ENCODE measurements at places on chromosomes 7 and 10.
A peak's percentile ranks its signal among the peaks of the same experiment; 100 is the strongest.

GRCh38 chr10:87750001-87750671 lies 67.9 kb downstream of the ATAD1 start:
- peak; percentile 76 for DNase-seq

GRCh38 chr7:157814931-157815705 lies 478.3 kb downstream of the DNAJB6 start:
- no peak for DNase-seq

GRCh38 chr10:69642747-69643146 lies 12.7 kb downstream of the FAM241B start:
- DNase-seq, result no peak

DNA sequence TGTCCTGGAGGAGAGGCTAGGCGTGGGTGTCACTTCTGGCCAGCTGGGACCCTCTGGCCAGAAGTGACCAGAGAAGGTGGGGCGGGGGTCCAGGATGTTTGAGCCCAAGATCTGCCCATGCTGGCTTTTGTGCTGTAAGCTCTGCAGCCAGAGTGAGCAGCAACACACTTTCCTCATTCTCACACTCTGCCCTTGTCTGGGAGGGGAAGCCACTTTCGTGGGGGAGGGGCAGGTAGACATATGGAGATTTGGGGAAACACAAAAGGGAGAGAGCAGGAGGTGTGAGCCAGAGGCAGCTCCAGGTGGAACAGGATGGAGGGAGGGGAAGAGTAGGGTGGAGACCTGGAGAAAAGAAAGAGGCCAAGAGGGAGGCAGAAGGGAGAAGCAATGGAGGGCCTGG lies 31.5 kb upstream of the ADCYAP1R1 start:
- DNase-seq, result no peak

DNA sequence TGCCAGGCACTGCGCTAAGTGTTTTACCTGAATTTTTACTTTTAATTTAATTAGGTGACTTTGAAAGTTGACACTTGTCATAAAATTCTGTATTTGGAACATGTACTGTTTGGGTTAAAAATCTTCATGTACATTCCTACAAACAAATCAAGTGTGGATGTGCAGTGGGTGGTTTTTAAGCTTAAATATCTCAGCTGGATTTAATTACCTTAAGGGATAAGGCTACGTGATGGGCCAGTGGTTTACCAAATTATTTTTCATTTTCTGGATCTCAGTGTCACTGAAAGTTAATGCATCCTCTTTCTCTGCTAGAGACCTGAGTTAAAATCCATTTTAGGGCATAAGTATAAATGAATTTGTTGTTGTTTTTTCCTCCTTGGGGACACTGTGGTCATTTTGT lies 51.1 kb downstream of the EXOC4 start:
- DNase-seq, result no peak

GRCh38 chr7:148347981-148348380 lies 242.6 kb upstream of the C7orf33 start:
- no peak for DNase-seq

- DNase-seq, result no peak
Measured at GRCh38 chr7:63073286-63073685, 925.4 kb upstream of the ZNF722 start.

GRCh38 chr7:155660059-155660757 lies 15.7 kb downstream of the RBM33 start:
- no peak for DNase-seq

DNA sequence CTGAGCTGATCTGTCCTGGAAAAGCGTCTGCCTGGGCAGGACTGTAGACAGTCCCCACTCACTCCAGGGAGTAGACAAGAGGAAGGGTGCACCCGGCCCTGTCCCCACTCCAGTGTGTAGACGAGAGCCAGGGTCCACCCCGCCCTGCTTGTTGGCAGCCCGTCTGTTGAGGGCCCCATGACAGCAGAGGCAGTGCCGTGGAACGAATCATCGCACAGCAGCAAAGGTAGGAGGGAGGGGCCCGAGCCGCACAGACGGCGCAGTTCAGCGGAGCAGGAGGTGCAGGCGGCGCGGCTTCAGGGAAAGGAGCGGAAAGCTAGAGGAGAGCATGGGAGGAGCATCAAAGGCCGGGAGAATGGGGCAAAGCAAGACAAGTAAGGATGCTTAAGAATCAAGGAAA lies 93.0 kb downstream of the DYNC2I1 start:
- no peak for DNase-seq

GRCh38 chr7:141695803-141696289 lies 6.1 kb downstream of the DENND11 start:
- no peak for DNase-seq

Data from GM04503 (cell line).